ENCODE measurements at places on chromosomes 6 and 20.
A peak's percentile ranks its signal among the peaks of the same experiment; 100 is the strongest.

DNA sequence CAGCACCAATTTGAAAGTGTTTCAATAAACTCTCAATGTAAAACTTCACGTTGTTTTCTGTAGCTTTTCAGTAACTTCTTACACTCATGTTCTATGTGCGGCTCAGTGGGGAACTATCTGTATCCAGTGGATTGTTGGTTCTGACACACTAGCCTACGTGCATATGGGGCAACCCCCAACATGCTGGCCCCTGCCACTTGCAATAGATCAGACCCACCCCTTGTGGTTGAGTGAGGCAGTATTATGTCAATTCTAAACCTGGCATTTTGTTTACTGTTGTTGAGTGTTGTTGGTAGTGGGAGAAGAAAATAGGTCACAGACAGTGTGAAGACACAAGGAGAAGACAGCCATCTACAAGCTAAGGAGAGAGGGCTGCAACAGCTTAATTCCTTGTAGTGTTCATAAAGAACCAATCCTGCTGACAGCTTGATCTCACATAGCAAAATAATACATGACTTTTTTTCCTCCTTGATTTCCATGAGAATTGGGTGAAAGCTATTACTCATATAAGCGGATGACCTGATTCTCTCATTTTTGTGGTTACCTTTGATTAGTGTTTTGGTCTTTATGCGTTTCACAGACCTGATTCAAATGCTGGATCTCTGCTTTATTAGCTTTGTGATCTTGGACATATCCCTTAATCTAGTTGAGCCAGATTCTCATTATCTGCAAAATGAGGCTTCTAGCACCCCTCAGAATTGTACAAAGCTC, 320.4 kb downstream of the LAMA2 start:
- DNase-seq = no peak

DNA sequence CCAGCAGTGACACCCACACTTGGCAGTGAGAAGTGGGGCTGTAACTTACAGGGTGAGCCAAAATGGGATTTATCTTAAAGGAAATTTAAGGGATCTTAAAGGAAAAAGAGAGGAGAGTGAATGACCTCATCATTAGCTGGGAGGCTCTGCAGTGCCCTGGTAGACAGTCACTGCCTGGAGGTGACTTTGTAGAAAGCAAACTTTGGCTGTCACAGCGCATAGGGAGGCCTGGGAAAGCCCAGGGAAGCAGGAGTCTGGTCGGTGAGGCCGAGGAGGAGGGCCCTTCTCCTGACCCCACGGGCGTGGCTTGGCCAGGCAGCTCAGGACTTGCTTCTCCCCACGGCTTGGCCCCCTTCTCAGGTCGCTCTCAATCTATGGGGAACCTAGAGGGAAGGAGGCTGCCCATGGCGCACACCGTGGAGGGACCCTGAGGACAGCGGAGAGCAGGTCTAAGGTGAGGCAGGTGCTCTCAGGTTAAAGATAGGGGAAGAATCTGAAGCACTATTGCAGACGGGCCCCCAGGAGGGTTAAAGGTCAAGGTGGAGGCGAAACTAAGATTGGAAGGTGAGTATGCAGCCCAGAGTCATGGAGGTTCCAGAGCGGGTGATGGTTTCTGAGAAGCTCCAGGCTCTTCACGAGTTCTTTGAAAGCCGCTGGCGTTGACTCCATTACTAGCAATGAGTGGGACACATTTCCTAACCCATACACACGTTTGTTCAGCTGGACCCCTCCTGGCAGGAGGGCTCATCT, 15.6 kb upstream of the RIPK1 start:
- DNase-seq = no peak

- DNase-seq = no peak
Observed at GRCh38 chr6:3617681-3618311, 133.7 kb downstream of the PXDC1 start.

DNA sequence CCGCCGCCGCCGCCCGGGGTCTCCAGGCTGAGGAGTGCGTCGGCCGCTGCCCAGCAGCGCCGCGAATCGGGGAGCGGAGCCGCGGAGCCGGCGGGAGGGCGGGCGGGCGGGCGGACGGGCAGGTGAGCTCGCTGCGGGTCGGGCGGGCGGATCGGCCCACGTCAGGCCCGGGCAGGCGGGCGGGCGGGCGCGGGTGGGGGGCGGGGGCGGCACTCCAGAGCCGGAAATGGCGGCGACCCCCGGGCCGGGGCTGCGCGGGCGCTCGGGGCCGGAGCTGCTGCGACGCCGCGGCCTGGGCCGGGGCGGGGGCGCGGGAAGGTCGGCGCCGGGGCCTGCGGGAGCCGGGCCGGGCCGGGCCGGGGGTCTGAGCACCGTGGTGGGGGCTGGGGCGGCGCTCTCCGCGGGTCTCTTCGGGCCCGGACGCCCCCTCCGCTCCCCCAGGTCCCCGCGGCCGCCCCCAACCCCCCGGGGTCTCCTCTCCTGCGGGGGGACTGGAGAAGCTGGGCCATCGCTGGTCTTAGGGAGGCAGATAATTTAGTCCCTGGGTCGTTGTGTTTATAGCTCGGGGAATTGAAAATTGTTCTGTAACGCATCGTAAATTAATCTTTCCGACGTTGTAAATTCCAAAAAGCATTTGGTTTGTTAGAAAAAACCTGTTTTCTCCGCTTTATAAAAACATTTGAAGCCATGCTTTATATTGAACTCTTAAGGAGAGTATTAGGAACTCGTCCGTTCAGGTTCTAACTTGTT, 451 bp downstream of the DNAJC5 start:
- no peak for DNase-seq

- no peak for DNase-seq
Observed at GRCh38 chr6:38460186-38460585, 179.5 kb downstream of the BTBD9 start.

- no peak for DNase-seq
Observed at GRCh38 chr20:58640446-58640845, 10.6 kb upstream of the STX16 start.

DNA sequence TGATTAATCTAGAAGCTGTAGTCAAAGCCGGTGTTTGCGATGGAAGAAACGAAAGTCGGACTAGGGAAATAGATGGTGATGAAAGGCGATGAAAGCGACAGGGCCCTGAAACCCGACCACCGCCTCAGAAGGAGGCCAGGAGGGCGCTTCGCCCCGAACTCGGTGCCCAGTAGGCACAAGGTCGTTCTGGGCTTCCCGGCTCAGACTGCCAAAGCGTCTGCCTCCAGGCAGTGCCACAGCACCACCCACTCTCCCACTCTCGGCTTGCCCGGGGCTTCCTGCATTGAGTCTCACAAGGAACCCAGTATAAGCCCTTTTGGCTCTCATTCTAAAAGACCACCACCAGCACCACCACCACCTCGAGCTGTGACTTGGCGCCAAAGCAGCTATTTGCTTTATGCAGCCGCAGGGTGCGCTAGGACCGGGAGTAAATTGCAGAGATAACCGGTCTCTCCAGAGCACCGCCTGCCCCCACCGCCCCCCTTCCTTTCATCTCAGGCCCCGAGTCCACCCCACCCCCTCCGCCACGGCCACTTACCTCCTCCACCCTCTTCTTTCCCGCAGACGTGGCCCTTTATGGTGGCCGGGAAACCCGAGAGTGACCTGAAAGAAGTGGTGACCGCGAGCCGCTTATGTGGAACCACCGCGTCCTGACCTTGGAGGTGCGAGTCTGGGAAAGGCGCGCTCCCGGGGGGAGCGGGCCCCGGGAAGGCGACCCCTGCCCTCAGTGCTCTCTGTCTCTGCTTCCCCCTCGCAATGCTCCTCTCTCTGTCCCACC, 2.4 kb downstream of the TCF21 start:
- peak; percentile 49 for DNase-seq

DNA sequence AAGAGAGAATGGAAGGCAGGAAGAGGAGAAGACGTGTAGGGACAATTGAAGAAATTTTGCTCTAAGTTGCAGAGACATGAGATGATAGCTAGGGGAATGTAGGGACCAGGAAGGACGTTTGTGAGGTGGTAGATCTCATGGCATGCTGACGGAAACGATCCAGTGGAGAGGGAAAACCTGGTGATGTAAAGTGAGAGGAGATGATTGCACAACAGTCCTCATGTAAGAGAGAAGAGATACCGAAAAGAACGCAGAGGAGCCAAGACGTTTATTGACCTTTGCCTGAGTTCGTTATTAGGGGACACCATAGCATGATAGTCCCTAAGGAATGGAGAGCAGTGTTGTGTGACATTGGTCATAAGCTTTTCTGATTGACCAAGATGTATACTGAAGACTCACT, 55.3 kb downstream of the IGF2R start:
- no peak for DNase-seq

GRCh38 chr6:33286946-33287914, 1.8 kb downstream of the WDR46 start:
- no peak for DNase-seq

GRCh38 chr6:54419885-54420284, 111.6 kb downstream of the TINAG start:
- DNase-seq = no peak

DNA sequence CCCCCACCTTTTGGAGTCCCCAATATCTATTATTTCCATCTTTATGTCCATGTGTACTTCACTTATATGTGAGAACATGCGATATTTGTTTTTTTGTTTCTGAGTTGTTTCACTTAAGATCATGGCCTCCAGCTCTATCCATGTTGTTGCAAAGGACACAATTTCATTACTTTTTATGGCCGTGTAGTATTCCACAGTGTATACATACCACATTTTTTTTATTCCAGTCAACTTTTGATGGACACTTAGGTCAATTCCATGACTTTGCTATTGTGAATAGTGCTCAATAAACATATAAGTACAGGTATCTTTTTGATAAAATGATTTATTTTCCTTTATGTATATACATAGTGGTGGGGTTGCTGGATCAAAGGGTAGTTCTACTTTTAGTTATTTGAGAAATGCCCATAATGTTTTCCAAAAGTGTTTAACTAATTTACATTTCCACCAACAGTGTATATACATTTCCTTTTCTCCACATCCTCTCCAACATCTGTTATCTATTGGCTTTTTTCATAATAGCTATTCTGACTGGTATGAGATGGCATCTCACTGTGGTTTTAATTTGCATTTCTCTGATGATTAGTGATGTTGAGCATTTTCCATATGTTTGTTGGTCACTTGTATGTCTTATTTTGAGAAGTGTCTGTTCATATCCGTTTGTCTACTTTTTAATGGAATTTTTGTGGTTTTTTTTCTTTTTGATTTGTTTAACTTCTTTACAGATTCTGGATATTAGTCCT, 34.0 kb upstream of the COL10A1 start:
- DNase-seq = no peak

DNA sequence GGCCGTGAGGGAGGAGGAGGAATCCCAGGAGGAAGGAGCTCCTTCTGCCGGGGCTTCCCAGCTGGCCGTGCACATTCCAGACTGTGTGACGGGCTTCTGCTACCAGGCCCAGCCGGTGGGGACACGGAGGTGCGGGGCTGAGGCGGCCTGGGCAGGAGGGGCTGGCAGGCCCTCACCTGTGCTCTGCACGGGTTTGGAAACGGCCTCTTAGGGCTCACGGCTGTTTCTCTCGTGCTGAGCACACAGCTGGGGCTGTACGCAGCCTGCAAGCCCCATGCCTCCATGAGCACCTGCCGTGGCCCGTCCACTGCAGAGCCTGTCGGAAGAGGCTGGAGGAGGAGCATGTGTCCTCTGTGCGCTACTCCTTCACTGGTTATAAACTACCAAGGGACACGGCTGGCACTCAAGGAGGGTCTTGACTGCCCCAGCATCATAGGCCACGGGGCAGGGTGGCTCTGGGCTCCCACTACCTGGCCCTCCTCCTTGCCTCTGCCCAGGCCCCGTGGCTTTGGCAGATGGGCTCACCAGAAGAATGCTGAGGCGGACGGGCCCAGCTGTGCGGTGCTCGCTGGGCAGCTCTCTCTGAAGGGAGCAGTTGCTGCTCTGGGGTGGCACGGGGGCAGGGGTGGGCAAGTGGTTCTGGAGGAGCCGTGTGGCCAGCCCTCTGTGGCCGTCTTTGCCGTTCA, 15.8 kb downstream of the NPEPL1 start:
- peak; percentile 54 for DNase-seq

DNA sequence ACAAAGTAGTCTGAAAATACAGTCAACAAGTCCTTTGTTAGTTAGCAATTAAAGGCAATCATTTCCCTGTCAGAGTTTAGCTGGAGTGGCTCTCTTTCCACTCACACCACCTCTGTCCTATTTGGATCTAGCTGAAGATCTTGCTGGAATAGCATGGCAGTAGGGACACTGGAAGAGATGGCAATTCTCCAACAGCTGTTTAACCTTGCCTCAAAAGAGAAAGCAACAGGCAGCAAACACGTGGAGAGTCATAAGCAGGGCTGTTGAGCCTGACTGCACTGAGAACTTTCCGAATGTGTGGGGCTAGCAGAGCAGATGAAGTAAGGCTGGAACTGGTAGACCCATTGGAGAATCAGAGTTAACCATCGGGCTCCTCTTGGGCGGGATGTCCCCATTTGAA, 38.0 kb upstream of the PRSS35 start:
- DNase-seq = no peak

DNA sequence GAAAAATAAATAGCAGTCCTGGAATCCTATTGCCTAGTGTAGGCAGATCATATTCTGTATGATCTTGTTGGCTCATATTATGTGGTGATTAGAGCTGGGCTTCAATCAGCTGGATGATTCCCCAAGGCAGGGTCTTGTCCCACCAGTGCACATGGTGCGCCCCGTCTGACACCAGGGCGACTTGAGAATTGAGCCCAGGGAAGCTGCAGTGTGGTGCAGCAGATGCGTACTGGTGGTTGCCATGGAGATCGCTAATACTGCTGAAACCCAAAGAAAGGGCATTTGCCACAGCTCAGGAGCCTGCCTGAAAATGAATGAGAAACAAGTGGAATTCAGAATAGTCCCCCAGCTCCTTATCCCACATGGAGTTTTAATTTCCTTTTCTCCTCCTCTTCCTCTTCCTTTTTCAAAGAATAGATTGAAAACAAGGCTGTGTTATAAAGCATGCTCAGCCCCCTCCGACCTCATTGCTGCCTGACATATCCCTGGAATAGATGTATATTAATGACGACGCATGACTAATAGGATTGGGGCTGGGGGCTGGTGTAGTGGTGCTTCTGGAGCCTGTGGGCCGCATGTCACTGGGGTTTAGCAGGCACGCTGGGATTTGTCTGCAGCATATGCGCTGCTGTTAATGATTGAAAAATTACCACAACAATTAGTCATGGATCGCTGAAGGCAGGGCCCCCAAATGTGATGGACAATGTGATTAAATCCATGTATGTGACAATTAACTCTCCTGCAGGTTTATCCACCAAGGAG, 210.5 kb downstream of the FARS2 start:
- DNase-seq = no peak

DNA sequence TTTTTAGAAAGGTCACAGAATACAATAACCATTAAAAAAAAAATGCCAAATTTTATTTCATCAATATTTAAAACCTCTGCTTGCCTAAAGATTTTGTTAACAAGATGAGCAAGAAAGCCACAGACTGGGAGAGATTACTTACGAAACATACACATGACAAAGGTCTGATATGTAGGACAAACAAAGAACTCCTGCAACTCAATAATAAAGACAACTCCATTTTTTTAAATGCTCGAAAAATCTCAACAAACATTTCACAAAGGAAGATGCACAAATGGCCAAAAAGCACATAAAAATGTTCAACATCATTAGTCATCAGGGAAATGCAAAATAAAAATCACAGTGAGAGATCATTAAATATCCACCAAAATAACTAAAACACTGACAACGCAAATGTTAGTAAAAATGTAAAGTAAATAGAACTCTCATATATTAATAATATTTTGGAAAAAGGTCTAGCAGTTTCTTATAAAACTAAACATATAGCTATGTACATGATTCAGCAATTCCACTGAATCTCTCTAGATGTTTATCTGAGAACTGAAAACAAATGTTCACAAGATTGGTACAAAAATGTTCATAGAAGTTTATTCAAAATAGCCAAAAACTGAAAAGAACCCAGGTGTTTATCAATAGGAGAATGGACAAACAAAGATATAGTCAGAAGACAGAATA, 10.3 kb downstream of the STK38 start:
- no peak for DNase-seq

- DNase-seq = no peak
Observed at GRCh38 chr20:8664778-8665177, 404.1 kb upstream of the PLCB4 start.

Measured in right hindlimb (tissue), 1 donor.